ENCODE measurements at places on chromosomes 5 and 9. TPM values are rescaled to one million over a fixed set of nuclear protein-coding genes. Genes with fewer than 3 reads are reported as not detected.

Gene IFNA7
- total RNA-seq = not detected

Gene CNTLN
- total RNA-seq = 12.2 TPM

Gene PCDHGB7
- total RNA-seq = 19.3 TPM

Gene AGTPBP1
- 62.4 TPM for total RNA-seq

Gene NR2F1
- total RNA-seq = 0.22 TPM

Gene FGF10
- 2.8 TPM for total RNA-seq

Gene SMIM3
- 6.3 TPM for total RNA-seq

DNA sequence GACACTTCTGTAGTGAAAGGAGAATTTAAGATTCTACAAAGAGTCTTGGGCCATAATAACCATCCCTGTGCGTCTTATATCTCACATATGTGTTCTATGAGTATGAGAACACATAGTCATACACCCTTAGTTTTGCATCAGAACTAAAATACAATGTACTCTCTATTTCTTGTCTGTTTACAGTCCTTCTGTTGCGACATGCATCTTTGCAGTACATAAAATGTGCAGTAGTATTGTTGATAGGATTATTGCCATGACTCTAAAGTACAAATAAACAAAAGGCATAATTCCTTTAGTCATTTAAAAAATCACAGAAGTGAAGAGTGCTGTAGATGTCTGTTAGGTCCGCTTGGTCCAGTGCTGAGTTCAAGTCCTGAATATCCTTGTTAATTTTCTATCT, 201.9 kb downstream of the NR3C1 start:
- DNase-seq = no peak

DNA sequence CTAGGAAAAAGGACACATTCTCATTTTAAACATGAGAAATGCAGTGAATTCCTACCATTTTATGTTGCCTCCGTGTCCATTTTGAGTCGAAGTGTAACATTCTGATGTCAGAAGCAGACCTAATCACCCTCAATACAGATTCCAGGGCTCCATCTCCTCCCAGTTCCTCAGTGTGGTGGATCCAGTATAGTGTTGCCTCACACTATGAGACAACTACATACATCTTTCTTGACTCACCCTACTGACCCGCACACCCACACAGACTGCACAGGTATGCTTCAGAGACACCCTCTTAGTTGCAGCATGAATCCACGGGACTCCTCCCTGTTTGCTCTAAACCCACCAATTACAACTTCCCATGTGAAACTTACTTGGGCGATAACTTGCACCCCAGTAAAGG, 564.9 kb downstream of the SEMA5A start:
- no peak for DNase-seq

- DNase-seq = no peak
Measured at GRCh38 chr9:131727795-131728545, 11.9 kb downstream of the RAPGEF1 start.

GRCh38 chr9:20604562-20604961, 17.7 kb downstream of the MLLT3 start:
- DNase-seq = no peak

DNA sequence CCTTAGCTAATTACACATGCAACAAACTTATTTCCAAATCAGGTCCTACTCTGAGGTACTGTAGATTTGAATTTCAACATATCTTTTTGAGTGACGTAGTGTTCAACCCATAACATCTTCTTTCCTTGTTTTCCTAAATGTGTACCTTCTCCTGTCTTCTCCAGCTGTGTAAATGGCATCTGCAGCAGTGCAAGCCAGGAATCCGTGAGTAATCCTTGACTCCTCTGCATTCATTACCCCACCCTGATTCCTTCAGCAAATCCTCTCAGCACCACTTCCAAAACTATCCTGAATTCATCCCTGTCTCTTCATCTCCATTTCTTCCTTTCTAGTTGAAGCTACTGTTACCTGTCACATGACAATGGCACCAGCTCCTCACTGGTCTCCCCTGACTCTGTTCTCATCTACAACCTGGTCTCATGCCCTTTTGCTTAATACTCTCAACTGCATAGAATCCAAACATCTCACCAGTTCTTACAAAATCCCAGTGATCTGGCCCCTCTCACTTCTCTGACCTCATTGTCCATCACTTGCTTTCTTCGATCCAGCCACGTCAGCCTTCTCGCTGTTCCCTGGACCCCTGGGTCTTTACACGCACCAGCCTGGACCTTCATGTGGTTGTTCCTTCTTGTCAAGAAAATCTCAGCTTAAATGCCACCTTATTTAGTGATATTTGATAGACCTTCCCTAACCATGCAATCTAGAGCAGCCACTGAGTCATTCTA, 14.6 kb upstream of the TRAF1 start:
- DNase-seq = no peak

DNA sequence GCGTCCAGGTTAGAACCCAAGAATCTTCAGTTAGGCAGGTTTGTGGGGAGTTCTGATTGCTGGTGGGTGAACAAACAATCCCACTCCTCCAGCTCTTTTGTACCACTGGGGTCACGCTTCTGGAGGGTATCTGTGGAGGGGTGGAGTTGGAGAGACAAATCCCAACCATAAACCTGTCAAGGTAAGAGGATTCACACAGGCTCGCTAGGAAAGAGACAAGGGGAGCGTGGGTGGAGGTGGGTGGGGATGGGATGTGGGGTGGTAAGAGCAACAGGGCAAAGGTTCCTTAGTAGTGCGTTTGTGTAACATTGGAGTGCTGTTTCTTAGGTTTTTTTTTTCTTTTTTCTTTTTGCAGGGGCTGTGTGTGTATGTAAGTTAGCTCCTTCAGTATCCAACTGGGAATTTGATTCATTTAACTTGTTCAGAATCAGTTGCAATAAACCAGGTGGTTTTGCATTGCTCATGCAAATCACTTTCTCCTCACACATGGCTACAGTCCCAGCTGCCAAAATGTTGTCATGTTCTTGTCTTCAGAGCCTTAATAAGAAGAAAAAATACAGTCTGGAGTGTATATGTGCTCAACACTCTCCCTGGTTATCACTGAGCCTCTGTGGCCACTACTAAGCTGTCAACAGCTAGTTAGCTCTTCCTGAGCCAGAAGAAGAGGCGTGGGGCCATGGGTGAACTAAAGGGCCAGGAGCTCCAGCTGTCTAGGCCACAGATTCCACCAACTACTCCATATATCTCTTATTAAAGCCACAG, 164.0 kb upstream of the RAD23B start:
- no peak for DNase-seq

- DNase-seq = no peak
Measured at GRCh38 chr5:27083449-27084415, 45.3 kb upstream of the CDH9 start.

- DNase-seq = no peak
Measured at GRCh38 chr9:99433095-99433494, 211.0 kb downstream of the SEC61B start.

DNA sequence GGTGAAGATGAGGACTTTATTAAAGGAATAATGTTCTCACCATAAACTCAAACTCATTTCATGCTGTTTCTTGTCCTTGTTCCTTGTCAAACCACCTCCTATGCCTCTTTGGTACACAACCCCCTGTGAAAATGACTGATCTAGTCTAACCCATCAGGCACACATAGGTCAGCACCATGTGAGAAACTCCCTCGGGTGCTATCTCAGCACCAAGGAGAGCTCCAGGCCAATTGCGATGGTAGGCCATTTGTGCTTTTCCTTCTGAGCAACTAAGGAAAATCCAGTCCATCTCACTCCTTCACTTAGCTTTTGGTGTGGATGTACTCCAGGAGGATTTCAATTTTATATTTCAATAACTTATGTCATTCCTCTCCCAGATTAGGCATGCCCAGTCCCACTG, 199.8 kb downstream of the ZNF608 start:
- peak; percentile 79 for DNase-seq

DNA sequence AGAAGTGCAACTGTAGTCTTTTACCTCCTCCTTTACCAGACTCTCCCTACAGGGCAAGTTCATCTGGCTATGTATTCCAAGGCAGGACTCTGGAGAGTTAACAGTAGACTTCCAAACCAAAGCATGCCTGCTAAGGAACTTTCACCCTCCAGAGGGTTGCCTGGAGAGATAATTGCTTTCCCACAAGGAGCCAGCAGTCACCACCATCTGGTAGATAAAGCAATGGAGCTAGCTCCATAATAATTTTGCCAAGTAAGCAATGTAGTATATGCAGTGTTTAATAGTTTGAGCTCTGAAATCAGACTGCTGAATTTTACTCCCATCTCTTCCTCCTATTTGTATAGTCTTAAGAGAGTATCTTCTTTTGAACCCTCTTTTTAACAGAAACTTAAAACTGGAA, 566.8 kb upstream of the PTGER4 start:
- no peak for DNase-seq

GRCh38 chr5:95861221-95861863, 38.8 kb upstream of the GLRX start:
- no peak for DNase-seq

GRCh38 chr5:89951876-89952275, 457.7 kb downstream of the CETN3 start:
- DNase-seq = no peak

DNA sequence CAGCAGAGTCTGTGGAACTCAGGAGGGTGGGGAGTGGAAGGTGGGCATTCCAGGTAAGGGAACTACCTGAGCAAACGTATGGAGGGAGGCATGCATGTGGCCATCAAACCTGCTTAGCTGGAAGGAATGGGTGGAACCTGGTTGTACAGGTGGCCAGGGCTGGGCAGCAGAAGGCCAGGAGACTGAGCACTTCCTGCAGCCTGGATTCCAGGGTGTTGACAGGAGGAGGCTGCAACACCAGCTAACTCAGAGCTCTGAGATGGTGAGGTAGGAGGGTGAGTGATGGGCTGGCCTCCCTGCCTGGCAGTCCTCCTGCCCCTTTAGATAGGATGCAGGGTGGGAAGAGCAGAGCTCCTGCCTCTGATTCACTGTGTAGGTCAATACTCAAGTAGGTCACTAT, 92.5 kb upstream of the CPEB4 start:
- DNase-seq = no peak

DNA sequence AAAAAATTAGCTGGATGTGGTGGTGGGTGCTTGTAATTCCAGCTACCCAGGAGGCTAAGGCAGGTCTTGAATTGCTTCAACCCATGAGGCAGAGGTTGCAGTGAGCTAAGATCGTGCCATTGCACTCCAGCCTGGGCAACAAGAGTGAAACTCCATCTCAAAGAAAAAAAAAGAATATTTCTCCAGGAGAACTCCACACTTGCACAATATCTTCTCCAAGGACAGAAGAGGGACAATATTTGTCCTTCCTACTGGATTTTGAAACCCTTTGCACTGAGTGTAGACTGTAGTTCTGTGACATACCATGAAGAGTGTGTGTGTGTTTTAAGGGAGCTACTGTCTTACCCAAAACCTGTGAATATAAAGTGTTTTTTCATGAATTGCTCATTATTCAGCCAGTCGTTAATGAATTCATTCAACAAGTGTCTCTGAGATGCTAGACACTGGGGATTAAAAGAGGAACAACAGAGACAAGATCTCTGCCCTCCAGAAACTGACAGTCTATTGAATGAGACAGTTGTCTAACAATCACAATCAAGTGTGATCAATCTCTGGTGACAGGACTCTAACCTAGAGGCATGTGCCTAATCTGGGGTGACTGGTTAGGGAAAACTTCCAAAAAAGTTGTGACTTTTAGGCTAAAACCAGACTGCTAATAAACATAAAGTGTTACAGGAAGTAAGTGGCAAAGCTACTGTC, 9.8 kb upstream of the UBE2D2 start:
- no peak for DNase-seq

GRCh38 chr5:116415182-116415581, 159.4 kb downstream of the SEMA6A start:
- peak; percentile 24 for DNase-seq

- no peak for DNase-seq
Measured at GRCh38 chr5:116703328-116703727, 128.7 kb upstream of the SEMA6A start.

DNA sequence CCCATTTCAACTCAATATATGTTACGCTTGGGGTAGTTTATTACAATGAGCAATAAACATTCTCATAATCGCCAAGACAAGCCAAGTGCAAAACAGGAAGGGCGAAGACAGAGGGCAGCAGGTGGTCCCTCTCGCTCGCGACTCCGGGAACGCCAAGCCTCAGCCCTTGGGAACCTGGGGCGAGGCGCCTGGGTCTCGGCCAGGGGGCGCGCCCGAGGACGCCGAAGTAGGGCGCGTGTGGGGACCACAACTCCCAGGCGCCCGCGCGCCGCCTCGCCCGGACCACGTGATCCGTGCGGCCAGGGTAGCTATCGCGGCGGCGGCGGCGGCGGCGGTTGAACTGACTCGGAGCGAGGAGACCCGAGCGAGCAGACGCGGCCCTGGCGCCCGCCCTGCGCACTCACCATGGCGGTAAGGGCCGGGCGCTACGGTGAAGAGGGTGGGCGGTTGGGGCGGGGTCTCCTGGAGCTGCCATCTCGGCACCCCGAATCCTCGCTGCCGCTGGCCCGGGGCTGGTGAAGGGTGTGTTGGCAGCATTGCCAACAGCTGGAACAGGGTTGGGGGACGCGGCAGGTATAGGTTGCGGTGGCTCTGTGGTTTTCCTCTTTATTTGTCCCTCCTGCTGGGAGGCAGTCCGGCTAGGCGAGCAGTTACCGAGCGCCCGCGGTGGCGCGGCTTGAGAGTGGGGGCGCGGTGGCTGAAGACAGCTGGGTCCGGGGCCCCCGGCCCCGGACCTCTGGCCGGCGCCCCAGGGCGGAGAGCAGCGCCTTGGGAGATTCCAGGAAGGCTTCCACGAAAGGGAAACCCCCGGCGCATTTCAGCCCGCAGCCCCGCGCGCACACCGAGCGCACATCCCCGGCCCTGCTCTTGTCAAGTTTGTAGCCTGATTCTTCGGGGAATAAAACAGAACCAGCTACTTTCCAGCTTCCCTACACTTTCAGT, at the start of gene SLC31A2:
Gene SLC31A2, plus strand, starts transcription at position 338 of the 942 bp plus-strand sequence. Its CDS starts 68 bp downstream, at position 406.
- DNase-seq = peak; percentile 97

DNA sequence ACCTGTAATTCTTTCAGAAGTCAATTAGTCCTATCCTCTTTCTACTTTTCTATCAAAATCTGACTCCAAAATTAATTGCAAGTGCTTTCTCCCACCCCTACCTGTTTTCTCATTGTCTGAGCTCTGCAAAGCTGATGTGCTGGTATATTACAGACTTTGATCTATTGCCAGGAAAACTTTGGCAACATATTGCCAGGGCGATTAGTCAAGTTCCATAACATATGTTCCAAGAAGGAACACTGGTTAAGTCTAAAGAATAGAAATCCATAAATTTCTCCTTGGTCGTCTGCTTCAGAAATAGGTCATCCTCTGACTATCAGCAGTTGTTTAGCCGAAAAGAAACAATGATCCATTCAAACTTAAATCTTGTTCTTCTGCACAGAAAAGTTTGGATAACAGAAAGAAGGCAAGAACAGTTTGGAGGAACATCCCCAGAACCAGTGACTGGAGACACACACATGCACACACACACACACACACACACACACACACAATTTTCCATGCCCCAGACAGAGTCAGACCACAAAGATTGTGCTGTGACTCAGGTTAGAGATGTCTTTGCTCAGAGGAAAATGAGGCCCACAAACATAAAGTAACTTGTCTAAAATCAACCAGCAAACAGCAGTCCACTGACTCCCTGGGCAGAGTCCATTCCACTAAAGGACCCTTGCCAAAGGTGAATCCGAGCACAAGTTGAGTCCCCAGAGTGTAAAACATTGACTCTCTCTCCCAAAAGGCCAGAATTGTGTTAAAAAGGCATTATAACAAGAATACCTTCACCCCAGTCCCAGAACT, 202.1 kb downstream of the DEPDC1B start:
- no peak for DNase-seq
